Left ventricle myocardium inferior (tissue), 1 donor: ENCODE measurements at places on chromosomes 1 and 21. TPM values are rescaled to one million over a fixed set of nuclear protein-coding genes. Genes with fewer than 3 reads are reported as not detected.
A peak's percentile ranks its signal among the peaks of the same experiment; 100 is the strongest.

Gene AADACL3
- not detected for total RNA-seq

- peak; percentile 88 for DNase-seq
These were observed 1.9 kb downstream of the S1PR1 start for GRCh38 chr1:101238681-101239094.

DNA sequence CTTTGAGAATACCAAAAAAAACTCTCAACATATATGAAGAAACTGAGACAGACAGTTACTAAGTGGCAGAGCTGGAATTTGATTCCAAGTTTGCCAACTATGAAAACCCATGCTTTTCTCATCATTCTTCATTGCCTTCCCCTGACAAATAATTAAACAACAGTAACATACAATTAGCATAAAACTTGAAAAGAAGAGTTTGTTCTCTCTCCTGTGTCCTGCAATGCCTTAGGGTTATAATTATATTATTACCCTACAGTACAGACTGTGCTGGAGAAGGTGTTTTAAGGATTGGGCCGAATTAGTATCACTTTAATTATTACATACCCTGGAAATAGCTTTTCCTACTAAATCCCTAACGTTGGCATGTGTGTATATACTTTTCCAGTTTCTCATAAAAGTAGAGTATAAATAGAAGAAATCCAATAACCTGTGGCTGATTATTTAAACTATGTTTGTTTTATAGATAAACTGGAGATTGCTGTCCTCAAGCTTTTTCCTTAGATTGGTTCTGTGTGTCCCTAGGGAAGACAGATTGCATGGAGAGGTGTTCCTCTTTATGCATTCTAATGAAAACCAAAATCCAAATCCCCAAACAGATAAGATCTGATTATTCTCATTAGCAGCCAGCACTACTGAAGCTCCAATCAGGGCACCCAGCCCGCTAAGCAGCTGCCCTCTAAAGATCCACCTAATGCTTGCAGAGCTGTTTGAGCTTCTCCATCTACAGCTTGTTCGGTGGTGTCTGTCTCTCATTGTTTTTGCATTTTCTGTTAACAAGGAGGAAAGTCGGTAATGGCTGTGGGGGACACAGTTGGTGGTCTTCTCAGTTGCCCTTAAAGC, 156.3 kb downstream of the TM2D1 start:
- DNase-seq, result no peak

Gene IFI16
- total RNA-seq, result 21.9 TPM

DNA sequence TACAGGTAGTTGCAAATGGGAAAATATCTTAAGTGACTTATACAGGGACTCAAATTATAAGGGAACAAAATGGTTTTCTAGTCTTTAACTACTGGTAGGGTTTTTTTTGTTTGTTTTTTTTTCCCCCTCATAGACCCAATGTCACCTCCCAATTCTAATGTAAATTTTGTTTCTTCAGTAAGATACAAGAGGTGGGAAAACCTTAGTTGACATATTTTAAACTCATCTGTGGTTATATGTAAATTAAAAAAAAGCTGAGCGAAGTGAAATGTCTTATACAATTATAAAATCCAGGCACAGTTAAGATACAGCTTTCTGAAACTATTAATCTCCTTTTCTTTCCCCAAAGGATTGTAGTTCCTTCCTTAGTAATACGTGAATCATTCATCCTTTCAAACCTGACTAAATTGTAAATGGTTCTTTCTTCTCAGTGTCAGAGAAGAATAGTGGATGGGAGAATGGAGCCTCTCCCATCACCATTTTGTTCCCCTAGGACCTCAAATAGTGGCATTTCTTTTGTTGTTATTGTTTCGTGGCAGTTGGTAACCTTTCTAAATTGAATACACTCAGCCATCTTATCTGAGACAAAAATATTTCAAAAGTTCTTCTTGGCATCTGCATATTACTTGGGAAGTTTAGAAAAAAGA, 11.2 kb downstream of the TSEN15 start:
- no peak for DNase-seq

Gene RNF186
- not detected for total RNA-seq

DNA sequence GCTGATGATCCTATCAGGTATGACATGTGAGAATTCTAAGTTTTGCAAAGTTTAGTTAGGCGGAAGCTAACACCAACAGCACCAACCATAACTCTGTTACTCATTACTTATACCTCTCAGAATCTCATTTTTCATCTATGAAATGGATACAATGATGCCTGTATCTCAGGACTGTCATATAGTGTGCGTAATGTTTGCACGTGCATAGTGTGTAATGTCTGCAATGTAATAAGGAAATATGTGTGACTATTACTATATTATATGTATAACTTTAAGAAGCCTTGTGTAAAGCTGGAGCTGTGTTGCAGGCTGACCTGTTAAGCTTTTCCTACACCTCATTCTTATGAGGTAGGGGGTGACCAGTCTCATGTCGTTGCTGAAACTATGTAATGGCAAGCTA, 13.0 kb downstream of the ADCY10 start:
- DNase-seq, result no peak

Gene GJB3
- not detected for total RNA-seq

Gene PLEKHN1
- total RNA-seq, result not detected

GRCh38 chr1:89555550-89555949, 30.9 kb downstream of the LRRC8B start:
- DNase-seq, result no peak

- no peak for DNase-seq
These were observed 87.1 kb upstream of the BCL10 start for GRCh38 chr1:85363521-85363920.

- no peak for DNase-seq
These were observed 4.3 kb downstream of the PRMT2 start for GRCh38 chr21:46639489-46640386.

Gene SIPA1L2
- 127 TPM for total RNA-seq

Gene OLIG2
- not detected for total RNA-seq

DNA sequence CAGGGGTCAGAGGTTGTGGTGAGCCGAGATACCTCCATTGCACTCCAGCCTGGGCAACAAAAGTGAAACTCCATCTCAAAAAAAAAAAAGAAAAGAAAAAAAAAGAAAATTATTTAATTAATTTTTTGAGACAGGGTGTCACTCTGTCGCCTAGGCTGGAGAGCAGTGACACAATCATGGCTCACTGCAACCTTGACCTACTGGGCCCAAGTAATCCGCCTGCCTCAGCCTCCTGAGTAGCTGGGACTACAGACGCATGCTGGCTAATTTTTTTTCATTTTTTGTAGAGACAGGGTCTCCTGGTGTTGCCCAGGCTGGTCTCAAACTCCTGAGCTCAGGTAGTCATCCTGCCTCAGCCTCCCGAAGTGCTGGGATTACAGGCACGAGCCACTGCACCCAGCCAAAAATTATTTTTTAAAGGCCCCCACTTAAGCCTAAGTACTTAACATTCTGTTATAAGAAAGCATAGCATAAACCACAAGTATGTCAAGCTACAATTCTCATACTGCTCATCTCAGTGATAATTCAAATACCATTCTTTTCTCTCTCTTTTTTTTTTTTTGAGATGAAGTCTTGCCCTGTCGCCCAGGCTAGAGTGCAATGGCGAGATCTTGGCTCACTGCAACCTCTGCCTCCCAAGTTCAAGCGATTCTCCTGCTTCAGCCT, 19.9 kb downstream of the NUCKS1 start:
- DNase-seq, result no peak

DNA sequence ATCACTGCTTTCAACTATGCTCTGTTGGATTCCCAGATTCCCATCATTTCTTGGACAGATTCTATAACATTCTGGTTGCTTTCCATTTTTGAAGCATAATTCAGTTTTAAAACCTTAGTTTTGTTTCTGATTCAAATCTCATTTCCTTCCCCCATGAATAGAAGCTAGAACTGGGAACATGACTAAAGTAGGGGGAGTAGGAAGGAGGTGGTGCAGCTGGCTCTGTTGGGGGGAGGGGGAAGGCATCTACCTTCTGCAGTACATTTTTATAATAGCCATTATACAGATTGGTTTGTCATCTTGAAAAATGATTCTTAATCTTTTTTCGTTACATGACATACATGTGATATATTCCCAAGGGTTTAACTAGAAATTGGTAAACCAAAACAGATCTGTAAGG, 48.1 kb downstream of the SMG7 start:
- DNase-seq, result no peak

Gene ADCY10
- 0.22 TPM for total RNA-seq

DNA sequence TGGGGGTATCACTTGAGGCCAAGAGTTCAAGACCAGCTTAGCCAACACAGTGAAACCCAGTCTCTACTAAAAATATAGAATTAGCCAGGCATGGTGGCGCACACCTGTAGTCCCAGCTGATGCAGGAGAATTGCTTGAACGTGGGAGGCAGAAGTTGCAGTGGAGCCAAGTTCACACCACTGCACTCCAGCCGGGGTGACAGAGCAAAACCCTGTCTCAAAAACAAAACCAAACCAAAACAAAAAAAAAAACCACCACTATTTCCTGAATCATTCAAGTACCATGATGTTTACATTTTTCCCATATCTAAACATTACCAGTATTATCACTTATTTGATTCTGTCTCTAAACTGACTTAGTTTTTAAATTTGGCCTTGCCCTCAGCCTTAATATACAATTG, 29.5 kb downstream of the TUT4 start:
- no peak for DNase-seq

- DNase-seq, result no peak
These were observed 917 bp downstream of the ETNK2 start for GRCh38 chr1:204150702-204151551.

DNA sequence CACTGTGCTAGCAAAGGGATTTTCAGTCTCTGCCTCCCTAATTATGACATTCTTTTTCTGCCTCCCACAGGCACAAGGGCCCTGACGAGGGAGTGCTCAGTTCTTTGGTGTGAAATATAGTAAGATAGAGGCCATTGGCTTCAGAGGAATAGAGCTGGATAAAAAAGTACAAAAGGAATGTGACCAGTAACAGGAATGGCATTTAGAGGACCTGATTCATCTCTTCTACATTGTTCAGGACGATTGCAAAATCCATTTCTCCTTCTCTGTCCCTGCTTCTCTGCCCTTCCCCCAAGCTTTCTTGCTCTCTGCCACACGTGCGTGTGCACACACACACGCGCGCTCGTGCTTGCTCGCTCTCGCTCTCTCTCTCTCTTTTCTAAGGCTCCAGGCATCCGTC, 668.2 kb downstream of the KIF26B start:
- DNase-seq, result no peak

Gene DTL
- 0.30 TPM for total RNA-seq

- DNase-seq, result no peak
These were observed 209.2 kb downstream of the SDCCAG8 start for GRCh38 chr1:243465081-243465480.

GRCh38 chr1:50610563-50610962, 187.3 kb upstream of the DMRTA2 start:
- no peak for DNase-seq

DNA sequence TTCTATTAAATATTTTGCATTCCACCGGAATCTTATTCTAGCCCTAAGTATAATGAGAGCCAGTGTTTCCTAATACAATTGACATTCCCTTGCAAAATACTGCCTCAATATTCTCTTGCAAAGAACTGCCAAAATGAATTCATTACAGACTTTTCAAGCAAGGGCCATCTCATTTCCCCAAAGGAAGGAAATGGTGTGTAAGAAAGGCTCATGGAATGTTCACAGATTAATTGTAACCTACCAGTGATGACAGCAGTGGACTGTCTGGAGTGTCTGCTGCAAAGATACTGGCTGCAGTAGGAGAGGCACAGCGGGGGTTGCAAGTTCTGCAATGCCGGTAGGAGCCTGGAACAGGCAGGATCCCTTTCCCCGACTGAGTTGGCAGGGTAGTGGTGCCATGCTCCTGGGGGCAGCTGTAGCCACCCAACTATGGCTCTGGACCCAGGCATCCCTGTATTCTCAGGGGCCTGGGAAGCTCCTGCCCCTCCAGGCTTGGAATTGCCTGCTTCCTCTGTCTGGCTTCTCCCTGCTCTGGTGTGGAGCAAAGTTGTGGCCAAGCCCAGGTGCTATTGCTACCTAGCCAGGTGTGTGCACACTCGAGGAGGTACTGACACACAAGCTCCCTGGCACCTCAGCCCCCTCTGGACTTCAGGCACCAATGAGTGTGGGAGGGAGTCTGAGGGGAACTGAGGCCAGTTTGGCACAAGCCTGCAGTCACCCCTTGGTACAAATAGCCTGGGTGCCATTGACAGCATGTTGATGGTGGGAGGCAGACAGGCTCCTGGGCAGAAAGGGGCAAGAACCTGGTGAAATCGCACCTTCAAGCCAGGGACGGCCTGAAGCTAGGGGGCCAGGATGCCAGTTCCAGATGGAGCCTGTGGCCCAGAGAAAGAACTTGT, 1371.0 kb downstream of the KCNT2 start:
- DNase-seq, result no peak

GRCh38 chr1:99969260-99969728, 502 bp upstream of the SLC35A3 start:
- no peak for DNase-seq

- DNase-seq, result no peak
These were observed 72.4 kb downstream of the NTNG1 start for GRCh38 chr1:107213225-107213624.

- DNase-seq, result peak; percentile 83
These were observed 26.5 kb downstream of the AKNAD1 start for GRCh38 chr1:108830119-108831008.

Gene SEMA4A
- 1.0 TPM for total RNA-seq

Gene AIRE
- total RNA-seq, result not detected

- no peak for DNase-seq
These were observed 27.9 kb downstream of the MATN1 start for GRCh38 chr1:30695439-30695841.

DNA sequence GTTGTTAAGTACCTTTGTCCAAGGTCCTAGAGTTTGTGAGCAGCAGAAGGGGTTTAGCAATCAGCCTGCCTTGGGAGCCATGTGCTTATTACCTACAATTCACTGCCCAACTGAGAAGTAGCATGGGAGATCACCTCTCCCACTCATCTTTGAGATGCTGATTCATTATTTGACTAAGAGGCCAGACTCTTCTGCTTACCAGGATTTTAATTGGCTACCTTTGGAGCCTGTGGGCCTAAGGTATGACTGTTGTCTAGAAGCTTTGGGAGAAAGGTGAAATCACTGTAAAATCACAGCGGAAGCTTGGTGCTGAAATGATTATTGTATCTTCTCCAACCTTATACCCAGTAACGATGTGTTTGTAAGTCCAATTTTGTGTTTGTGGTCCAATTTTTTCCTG, 213.4 kb downstream of the ST6GALNAC3 start:
- DNase-seq, result no peak

DNA sequence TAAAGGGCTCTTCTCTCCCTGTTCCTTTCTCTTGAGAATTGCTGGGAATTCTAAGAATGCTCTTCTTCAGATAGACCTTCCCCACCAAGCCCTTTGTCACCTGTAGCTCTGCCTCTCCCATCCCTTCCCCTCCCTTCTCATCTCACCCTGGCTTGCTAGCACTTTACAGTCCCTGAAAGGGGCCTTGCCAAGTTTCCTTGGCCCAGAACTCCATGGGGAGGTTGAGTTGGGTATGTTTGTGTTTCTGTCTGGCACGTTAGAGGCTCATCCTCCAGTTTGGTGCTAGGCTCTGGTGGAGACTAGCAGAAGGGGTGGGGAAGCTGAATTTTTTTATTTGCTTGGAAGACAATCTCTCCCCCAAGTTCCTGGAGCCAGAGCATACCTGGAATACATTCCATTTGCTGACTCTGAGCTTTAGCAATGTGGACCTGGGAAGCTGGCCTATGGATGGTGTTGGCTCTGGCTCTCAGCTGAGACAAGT, 4.9 kb downstream of the CGN start:
- DNase-seq, result no peak

- no peak for DNase-seq
These were observed 186.9 kb downstream of the MATN1 start for GRCh38 chr1:30536530-30536929.
